ENCODE measurements at places on chromosomes 1 and 21.

DNA sequence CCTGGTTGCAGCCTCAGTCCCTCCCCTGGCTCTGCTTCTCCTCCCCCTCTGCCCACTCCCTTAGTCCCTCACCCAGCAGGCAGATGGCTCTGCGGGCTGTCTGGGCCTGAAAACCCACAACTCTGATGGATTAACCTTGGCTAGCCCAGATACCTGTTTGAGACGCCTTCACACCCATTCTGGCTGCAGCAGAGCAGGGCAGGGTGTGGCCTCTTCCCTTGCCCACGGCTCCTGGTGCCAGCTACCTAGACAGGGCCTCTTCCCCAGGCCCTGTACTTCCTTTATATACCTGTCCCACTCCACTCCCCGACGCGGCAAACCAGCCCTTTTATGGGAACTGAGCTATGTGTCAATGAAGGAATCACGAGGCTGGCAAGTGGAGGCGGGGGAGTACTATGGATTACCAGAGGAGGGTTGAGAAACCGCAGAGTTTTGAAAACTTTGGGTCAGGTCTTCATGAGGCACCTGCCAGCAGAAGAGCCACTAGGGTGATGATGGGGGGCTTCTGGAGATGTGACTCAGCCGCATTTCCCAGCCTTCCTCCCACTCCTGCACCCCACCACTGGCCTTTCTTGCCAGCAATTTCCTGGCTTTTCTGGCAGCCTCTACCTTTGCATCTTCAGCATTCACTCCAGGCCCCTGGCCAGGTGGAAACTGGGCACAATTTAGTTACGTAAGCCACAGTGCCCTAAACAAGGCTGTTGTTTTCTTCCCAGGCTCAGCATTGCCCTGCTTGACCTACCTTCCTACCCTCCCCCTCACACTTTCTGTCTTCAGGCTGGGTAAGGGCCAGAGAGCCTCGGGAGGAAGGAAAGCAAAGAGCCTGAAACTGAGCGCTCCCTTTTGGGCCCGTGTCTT is at the start of gene CHI3L1:
TSS of gene CHI3L1 (minus strand) at position 259 of the 858 bp plus-strand sequence. CDS start at position 178, 81 bp downstream.
- no peak for DNase-seq

GRCh38 chr1:32636914-32637645 is 13.3 kb downstream of the ZBTB8OS start:
- no peak for DNase-seq

- DNase-seq = no peak
Measured at GRCh38 chr1:243938208-243938607, 88.2 kb upstream of the AKT3 start.

DNA sequence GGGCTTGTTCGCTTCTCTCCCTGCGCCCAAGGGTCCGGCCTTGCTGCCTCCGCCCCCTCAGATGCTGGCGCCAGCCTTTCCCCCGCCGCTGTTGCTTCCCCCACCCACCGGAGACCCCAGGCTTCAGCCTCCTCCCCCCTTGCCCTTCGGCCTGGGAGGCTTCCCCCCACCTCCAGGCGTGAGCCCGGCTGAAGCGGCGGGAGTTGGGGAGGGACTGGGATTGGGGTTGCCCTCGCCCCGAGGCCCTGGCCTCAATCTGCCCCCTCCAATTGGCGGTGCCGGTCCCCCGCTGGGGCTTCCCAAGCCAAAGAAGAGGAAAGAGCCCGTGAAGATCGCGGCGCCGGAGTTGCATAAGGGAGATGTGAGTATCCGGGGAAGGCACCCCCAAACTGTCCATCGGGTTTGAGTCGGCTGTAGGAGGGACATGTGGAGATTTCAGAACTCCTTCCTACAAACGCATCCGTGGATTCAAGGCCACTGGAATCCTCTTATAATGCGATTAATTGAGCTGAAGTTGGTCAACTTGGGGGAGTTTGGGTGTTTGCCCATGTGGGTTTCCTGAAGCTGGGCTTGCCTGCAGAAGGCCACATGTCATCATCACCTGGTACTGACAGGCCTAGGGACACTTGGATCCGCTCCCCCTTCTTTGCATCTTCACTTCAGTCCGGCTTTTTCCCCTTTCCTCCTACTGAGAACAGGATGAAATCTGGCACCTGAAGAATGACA is 707 bp downstream of the PRCC start:
- peak; percentile 40 for DNase-seq

GRCh38 chr1:209319549-209319948 is 264.0 kb upstream of the CAMK1G start:
- DNase-seq = no peak

DNA sequence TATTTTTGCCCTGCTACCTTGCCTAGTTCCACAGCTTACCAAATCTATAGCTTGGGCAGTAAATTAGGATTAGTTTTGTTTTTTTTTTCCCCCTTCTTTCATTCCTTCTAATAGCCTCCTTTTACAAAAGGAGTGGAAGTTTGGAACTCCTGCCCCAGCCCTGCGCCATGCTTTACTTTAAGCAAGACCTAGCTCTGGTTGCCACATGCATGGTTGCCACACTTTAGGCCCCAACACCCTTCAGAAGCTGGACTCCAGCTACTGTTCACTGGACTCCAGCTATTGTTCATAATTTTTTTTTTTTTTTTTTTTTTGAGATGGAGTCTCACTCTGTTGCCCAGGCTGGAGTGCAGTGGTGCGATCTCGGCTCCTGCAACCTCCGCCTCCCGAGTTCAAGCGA is 115.8 kb downstream of the NR5A2 start:
- DNase-seq = no peak

DNA sequence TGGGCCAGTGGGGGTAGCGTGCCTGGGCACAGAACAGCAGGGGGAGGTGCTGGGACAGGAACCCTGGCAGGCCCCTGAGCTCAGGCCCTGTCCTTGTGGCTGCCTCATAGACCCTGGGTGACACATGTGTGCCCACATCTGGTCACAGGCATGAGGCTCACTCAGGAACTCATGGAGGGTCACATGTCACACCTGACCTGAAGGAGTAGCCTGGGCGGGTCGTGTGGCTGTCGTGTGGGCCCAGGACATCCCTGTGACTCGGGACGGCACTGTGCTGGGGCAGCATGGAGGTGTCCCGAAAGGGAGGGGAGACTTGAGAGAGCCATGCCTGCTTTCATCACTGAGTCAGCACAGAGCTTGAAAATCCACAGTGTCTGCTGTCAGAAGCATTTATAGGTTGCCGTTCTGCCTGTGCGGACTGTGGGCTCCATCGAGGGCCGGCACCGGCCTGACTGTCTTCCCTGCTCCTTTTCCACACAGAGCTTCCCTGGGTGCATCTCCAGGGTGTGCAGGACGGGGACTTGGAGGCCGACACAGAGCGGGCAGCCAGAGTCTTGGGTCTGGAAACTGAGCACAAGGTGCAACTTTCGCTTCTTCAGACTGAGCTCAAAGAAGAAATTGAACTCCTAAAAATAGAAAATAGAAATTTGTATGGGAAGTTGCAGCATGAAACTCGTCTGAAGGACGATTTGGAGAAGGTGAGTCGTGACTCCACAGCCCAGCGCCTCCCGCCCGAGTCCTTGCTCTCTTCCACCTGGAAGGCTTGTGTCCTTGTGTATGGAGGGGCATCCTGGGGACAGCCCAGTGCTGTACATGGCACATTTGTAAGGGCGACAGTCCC is 32.8 kb downstream of the PCNT start:
- no peak for DNase-seq

DNA sequence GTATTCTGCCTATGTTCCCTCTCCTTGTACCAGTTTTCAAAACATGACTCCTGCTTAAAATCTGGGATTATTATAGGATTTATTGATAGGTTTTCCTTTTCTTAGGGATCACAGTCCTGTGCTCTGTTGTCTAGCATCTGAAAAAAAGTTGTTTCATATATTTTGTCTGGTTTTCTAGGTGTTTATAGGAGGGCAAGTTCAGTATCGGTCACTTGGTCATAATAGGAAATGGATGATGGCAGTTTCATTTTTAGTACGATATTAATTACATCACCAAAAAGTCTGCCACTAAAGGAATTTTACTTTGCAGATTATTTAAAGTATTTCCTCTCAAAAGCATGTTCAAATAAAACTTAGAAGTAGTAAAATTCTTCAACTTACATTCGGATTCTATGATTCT is 94.4 kb downstream of the RASAL2 start:
- DNase-seq = no peak

- no peak for DNase-seq
Measured at GRCh38 chr1:1429671-1430073, 5.8 kb upstream of the VWA1 start.

DNA sequence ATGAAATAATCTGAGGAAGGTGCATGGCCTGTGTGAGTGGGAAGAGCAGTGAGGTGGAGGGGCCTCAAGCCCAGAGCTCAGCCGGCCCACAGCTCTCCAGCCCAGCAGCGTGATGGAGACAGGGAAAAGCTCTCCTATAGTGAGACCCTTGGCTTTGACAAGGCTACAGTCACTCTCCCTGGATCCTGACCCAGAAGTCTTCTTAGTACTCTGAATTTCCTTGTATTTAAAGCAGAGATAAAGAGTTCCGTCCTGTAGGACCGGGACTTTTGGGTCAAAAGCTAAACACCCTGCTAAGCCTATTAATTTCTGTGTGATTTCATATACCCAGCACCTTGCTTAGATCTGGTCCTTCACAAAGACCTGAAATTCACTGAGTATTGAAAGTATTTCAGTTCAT is 48.2 kb upstream of the F3 start:
- DNase-seq = no peak

DNA sequence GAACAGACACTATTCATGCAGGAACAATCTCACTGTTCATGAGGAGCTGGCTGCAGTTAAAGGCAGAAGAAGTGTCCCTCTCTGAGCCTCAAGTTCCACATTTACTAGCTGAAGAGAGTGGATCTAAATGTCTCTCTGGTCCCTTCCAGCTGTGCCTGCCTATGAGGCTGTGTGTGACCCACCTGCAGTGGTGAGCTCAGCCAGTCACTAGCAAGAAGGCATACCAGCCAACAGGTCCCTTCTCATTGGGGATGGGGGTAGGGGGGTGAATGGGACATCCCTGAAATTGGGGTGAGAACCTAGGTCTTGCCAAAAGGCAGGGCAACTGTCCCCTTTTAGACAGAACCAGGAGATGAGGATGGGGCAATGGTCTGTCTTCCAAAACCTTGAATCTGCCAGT is 13.6 kb downstream of the RD3 start:
- DNase-seq = no peak

- no peak for DNase-seq
Measured at GRCh38 chr1:181430015-181430885, 53.1 kb upstream of the CACNA1E start.

- DNase-seq = no peak
Measured at GRCh38 chr1:24898909-24899439, 31.1 kb downstream of the RUNX3 start.

- DNase-seq = peak; percentile 54
Measured at GRCh38 chr1:1540090-1540817, at the start of gene TMEM240. Gene TMEM240, minus strand, starts transcription at chr1:1540624. Its CDS starts 278 bp downstream, at chr1:1540346.

GRCh38 chr1:56135069-56135863 is 444.1 kb downstream of the PLPP3 start:
- no peak for DNase-seq

DNA sequence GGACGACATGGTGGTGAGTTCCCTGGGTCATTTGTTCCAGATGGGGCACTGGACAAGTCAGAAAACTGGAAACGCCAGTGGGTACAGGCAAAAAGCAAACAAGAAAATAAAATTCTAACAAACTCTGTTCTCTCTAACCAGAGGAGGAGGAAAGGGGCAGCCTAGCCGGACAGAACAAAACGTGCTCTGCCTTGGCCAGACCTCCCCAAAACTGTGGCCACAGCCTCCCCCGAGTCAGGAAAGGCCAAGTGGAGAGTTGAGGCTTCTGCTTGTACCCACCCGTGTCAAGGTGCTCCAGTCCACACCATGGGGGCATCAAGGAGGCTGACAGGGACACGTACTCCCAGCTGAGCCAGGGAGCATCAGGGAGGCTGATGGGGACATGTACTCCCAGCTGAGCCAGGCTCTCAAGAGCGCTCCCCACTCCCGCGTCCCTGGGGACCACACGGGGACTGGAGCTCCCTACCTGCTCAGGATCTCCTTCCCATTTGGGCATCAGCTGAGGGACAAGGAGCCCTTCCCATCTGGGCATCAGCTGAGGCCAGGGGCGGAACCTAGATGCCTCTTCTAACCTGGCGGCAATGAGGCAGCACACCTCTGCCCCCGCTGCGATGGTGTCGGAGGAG is 154.8 kb upstream of the COL6A1 start:
- DNase-seq = no peak

- DNase-seq = no peak
Measured at GRCh38 chr1:200029035-200029821, 1.7 kb downstream of the NR5A2 start.

- DNase-seq = no peak
Measured at GRCh38 chr1:89566761-89567174, 42.1 kb downstream of the LRRC8B start.

- no peak for DNase-seq
Measured at GRCh38 chr1:17678011-17678410, 77.1 kb upstream of the ACTL8 start.

DNA sequence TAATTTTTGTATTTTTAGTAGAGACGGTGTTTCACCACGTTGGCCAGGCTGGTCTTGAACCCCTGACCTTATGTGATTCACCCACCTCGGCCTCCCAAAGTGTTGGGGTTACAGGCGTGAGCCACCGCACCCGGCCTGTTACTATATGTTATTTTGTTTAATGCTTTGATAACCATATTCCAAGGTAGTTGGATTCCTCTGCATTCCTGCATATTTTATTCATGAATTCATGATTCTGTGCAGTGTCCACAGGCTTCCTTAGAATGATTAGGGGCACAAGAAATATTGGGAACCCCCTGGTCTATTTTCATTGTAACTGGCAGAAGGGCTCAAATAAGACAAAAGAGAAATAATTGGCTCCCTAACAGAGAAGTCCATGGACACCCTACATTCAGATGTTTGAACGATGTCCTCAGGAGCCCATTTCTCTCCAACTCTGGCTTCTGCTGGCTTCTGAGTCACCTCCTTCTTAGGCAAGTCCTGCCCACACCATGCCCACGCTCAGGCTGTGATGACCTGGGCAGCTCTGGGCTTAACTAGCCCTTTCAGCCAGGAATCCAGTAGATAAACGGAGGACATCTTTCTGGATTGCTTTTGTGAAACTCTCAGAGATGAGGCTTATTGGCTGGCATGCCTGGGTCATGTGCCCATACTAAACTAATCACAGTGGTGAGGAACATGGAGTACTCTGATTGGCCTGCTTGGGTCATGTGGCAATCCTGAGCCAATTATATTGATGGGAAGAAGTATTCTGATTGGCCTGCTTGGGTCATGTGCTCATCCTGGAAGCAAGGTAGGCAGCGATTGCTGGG is 32.6 kb downstream of the TNFRSF8 start:
- no peak for DNase-seq

- DNase-seq = peak; percentile 82
Measured at GRCh38 chr1:29120947-29121485, 2.7 kb downstream of the TMEM200B start.

DNA sequence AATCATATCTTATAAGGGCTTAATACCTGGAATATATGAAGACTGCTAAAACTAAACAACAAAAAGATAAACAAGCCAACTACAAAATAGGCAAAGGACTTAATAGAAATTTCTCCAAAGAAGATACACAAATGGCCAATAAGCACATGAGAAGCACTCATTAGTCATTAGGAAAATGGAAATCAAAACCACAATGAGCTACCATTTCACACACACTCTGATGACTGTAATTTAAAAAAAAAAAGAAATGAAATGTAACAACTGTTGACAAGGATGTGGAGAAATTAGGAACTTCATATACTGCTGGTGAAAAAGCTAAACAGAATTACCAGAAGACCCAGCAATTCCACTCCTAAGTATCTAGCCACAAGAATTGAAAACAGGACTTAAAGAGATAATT is 374.2 kb upstream of the ZP4 start:
- no peak for DNase-seq

GRCh38 chr1:166903232-166903631 is 27.2 kb upstream of the TADA1 start:
- no peak for DNase-seq

- no peak for DNase-seq
Measured at GRCh38 chr1:109816175-109816811, 52.6 kb upstream of the EPS8L3 start.
